ENCODE measurements at places on chromosomes 6 and 20.

DNA sequence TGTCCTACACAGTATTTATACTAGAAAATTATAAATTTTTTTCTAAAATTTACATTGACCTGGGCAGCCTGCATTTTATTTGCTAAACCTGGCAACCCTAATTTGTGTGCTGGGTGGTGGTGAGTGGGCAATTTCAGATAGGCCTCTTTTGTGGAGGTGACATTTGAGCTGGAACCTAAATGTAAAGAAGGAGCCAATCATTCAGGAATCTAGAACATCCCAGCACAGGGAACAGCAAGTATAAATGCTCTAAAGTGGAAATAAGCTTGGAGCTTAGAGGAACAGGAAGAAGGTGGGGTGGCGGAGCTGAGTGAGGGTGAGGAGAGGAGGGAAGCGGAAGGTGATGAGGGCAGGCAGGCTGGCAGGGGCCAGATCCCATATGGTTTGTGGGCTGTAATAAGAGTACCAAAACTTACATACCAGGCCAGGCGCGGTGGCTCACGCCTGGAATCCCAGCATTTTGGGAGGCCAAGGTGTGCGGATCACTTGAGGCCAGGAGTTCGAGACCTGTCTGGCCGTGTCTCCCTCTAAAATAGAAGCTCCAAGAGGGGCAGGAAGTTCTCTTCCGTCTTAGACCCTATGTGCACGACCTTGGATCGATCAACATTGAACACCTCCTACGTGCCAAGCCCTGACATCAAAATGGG, 549 bp upstream of the CSE1L start:
- DNase-seq, result no peak

- DNase-seq, result peak; percentile 63
Observed at GRCh38 chr6:45923831-45924391, 91.7 kb downstream of the CLIC5 start.

DNA sequence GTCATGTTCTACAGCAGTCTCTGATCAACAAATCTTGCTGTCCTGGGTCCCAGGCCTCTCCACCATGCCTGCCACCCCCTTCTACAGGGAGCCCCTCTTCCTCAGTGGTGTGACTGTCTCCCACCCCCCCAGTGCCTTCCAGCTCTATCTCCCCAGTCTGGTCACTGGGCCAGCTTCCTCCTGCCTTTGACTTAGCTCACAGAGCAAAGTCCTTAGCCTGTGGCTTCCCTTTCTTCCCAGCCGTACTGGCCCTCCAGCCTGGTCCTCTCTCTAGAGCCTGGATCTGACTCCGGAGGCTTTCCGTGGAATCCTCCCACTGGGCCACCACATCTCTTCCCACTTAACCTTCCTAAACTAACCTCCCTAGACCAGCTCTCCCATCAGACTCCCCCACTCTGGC, 17.0 kb downstream of the MAPK13 start:
- DNase-seq, result no peak

DNA sequence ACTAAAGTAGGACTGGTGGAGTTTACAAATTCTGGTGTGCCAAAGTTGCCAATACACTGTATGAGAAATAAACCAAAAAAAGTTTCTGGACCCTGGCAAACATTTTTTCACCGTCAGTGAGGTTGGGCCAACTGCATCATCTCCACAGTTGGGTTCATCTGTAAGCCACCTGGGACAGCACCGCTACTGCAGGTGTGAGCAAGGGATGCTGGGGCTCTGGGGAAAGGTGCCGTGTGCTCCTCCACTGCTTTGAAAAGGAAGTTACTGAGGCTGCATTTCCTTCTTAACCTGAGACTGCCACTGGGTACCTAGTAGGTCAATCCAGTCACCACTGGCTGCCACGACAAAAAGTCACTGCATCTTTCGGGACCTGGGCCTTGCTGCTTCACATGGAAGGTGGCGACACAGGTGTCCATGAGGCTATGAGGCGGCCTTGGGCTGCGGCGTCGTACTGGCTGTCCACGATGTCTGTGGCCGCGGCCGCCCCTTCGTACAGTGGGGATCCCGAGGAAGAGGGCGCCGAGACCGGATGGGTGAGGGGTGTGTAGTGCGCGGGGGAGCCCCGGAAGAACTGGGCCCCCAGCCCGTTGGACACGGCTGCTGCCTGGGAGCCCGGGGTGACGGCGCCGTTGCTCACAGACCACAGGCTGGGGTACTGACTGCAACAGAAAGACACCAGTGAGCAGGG, 9.6 kb downstream of the TBXT start:
- DNase-seq, result no peak

DNA sequence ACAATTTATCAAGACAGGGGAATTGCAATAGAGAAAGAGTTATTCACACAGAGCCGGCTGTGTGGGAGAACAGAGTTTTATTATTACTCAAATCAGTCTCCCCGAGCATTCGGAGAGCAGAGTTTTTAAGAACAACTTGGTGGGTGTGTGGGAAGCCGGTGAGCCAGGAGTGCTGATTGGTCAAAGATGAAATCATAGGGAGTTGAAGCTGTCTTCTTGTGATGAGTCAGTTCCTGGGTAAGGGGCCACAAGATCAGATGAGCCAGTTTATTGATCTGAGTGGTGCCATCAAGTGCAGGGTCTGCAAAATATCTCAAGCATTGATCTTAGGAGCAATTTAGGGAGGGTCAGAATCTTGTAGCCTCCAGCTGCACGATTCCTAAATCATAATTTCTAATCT, 50.0 kb upstream of the ECI2 start:
- DNase-seq, result no peak

GRCh38 chr6:3876101-3876500, 26.9 kb downstream of the FAM50B start:
- no peak for DNase-seq

GRCh38 chr6:52516269-52516668, 60.6 kb downstream of the TRAM2 start:
- no peak for DNase-seq

DNA sequence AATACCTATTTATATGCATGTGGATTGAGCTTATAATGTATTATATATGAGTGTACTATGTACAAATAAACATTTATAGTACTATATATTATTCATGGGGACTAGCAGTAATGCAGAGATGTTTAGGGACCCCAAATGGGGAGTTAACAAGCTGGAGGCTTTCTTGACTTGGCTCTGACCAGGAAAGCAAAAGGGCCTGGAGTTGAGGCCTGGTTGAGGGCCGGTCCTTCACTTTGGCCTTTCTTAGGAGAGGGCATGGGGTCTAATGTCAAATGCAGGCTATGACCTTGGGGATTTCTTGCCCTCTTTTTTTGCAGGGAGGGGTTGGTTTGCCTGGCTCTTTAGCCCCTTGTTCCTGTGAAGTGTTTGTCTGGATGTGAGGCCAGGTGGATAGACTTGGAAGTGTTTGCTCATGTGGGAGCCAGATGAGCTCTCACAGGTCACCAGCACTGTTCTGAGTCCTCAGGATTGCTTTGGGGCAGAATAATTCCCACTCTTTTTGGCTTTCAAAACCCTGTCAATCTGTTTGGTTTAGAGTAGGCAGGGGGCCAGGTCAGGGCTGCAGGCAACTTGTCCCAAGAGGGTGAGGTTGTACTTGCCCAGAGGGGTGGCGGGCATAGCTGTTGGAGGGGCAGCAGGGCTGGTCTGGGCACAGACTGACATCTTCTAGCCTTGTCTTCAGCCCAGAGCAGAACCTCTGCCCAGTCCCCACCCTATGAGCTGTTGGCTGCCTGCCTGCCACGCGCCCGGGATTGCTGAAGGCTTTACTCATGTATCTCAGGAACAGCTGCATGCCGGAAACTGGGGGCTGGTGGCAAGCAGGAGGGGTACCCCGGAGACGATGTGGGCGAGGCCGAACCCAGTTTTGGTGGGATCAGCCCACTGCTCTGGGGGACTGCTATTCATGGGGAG, 14.6 kb downstream of the TJAP1 start:
- no peak for DNase-seq

DNA sequence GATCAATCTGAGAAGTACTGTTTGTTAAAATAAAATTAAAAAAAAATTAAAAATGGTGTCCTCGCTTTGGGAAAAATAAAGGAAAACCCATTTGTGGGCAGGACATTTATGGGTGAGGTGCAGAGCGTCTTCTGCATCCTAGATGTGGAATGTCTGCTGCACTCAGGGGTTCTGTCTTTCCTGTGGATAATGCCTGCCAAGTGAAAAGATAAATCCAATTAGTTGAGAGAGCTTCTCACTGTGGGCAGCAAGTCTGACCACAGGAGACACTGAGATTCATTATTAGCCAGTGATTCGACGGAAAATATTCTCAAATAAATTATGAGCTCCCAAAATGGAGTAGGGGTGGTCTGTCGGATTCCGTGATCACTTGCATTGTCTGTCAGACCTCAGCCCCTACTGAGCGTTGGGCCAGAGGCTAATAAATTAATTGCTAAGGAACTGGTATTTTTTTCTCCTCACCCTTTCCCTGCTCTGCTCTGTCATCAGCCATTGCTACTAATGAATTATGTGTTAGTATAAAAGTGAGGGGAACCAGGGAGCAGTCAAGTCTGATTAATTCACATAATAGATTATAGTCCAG, 10.0 kb downstream of the GMPR start:
- no peak for DNase-seq

DNA sequence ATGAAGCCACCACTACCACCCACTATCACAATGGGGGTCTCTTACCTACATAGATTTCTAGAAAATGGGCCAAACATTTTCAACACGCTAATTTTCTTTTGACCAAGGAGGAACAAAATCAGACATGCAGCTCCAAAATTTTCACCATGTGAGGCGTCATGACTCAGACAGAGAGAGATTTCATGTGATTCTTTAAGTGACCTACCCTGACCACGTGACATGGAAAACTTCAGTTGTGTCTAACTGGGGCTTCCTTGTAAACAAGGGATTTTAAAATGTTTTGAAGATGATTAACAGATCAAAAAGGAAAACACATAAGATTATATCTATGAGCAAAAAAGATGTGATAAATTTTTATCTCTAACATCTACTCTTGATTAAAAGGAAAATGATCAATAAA, 199.2 kb downstream of the TBXT start:
- no peak for DNase-seq

DNA sequence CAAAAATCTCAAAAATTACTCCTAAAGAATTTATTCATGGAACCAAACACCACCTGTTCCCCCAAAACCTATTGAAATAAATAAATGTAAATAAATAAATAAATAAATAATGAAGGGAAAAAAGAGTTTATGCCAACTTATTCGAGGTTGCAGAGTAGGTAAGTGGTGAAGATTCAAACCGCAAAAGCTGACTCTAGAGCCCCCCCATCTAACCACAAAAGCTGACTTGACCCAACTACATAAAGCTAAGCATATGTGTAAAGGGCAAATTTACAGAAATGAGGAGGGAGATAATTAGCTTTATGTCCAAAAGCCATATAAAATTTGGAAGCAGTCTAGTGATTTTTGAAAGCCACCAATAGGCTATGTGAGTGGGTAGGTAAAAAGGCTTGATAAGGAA, 486.9 kb downstream of the PKHD1 start:
- DNase-seq, result no peak

DNA sequence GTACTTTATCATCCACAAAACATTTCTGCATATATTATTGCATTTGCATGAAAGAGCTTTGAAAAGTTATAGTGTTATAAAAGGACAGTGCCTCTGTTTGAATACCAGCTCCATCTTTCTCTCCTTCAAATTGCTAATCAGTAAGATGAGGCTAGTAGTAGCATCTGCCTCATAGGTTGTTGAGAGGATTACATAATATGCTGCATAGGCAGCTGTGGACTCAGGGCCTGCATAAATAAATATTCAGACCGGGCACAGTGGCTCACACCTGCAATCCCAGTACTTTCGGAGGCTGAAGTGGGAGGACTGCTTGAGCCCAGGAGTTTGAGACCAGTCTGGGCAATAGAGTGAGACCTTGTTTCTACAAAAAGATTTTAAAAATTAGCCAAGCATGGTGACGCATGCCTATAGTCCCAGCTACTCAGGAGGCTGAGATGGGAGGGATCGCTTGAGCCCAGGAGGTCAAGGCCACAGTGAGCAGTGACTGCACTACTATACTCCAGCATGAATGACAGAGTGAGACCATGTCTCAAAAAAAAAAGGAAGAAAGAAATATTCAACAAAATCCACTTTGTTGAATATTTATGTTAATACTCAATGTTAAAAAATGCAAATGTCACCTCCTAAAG, 18.3 kb upstream of the SEC63 start:
- DNase-seq, result no peak

DNA sequence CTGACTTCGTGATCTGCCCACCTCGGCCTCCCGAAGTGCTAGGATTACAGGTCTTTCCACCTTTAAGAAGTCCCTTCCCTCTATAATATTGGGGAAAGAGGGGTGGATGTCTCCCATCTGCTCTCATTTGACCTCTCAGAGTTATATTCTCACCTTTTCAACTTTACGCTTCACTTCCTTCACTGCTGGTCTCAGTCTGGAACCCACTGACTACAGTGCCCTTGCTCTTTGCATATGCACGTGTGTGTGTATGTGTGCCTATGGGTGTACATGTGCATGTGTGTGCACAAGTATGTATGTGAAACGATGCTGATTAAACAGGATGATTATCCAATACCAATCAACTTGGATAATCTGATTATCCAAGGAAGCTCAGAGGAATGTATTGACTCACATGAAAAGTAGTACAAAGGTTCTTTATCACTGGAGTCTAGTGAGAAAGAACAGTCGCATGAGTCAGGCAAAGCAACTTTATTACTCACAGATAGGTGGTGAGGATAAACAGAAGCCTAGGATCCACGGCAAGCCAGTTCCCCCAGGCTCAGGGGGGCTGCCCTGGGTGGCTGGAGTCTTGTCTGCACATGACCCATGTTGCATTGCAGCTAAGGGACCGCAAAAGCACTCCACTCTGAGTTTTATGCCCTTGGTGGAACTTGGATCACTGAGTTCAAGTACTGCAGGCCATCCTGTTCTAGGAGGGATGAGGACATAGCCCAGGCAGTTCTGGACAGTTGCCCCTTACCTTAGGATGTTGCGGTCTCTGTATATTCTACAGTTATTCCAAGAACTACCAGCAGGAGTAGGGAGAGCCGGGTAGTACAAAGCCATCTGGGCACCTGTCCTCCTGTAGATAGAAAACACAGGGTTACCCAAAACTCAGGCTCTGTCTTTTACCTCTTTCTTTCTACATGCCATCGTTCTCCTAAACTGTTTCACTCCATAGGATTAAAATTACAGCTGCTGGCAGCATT, 50.9 kb downstream of the SNRNP48 start:
- peak; percentile 78 for DNase-seq

DNA sequence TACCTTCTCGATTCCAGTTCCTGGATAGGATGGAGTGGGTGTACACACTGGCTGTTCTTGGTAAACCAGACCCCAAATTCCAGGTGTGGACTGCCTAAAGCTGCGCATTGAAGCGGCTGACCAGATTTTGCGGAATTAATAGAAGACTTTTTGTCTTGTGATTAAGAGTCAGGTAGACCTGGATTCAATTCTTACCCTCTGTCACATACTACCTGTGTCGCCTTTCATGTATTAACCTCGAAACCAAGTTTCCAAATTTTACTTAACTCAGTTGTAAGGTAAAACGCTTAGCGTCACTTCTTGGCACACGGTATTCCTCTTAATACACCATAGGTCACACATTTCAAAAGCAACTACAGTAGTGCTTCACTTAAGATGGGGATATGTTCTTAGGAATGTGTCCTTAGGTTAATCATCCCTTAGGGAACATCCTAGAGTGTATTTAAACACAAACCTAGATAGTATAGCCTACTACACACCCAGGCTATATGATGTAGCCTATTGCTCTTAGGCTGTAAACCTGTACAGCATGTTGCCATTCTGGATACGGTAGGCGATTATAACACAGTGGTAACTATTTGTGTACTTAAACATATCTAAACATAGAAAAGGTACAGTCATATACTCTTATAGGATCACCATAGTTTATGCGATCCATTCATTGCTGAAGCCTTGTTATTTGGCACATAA, 733 bp upstream of the GOPC start:
- DNase-seq, result no peak
